ENCODE measurements at places on chromosomes 12 and 14. TPM values are rescaled to one million over a fixed set of nuclear protein-coding genes. Genes with fewer than 3 reads are reported as not detected.

Gene RERGL
- 0.21 TPM for polyA plus RNA-seq

DNA sequence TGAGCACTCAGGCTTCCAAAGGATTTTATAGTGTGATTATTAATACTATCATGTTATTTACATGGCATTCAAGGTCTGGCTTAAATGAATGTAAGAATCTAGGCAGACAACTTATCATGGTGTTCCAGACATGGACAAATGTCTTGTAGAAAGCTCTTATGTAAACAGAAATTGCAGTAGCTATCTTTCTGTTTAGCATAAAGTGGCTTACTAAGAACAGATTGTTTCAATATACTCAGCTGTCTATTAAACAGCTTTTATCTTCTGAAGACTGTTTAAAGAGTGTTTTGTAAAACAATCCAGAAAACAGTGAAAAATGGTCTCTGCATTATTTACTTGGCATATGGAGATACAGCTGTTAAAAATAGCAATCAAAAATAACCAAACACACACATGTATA is 1061.8 kb upstream of the SEL1L start:
- DNase-seq: no peak

- DNase-seq: no peak
Observed at GRCh38 chr12:3520168-3520567, 29.2 kb downstream of the PRMT8 start.

- DNase-seq: no peak
Observed at GRCh38 chr14:103593577-103593976, 30.8 kb downstream of the COA8 start.

Gene PLEKHG3
- 24.8 TPM for polyA plus RNA-seq

DNA sequence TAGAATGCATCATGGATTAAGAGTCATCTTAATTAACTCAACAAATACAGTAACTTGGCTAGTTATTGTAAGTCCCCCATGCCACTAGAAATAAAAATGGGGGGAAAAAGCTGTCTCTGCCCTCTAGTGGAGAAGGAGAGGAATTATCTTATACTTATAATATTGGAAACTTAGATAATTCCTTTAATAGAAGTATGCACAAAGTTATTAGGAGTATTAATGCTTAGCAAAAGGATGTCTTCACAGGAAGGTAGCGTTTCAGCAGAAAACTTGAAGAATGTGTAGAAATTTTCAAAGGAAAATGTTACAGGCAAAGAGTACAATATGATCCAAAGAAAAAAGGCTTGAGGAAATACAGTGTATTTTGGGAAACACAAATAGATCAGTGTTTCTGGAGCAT is 19.8 kb downstream of the OR5AU1 start:
- DNase-seq: no peak

Gene OR4E2
- not detected for polyA plus RNA-seq

Gene NDRG2
- 184 TPM for polyA plus RNA-seq

DNA sequence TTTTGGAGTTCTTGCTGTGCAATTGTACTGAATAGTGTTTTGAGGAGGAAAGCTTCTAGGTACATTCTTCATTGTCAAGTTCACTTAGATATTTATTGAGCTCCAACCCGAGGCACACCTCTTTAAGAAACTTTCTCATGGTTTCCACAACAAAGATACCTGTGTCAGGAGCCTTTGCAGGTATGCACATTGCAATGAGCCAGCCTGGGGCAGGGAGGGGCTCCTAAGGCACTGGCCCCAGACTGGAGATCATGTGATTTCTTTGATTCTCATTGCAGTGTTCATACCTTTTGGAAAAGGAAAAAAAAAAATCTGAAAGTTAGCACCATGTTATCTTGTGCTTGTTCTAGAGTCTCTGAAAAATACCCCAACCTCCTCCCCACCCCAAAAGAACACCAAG is 80.3 kb downstream of the PRMT8 start:
- DNase-seq: no peak

Gene BDKRB1
- polyA plus RNA-seq: 0.94 TPM

- no peak for DNase-seq
Observed at GRCh38 chr14:90304502-90304901, 27.2 kb downstream of the NRDE2 start.

DNA sequence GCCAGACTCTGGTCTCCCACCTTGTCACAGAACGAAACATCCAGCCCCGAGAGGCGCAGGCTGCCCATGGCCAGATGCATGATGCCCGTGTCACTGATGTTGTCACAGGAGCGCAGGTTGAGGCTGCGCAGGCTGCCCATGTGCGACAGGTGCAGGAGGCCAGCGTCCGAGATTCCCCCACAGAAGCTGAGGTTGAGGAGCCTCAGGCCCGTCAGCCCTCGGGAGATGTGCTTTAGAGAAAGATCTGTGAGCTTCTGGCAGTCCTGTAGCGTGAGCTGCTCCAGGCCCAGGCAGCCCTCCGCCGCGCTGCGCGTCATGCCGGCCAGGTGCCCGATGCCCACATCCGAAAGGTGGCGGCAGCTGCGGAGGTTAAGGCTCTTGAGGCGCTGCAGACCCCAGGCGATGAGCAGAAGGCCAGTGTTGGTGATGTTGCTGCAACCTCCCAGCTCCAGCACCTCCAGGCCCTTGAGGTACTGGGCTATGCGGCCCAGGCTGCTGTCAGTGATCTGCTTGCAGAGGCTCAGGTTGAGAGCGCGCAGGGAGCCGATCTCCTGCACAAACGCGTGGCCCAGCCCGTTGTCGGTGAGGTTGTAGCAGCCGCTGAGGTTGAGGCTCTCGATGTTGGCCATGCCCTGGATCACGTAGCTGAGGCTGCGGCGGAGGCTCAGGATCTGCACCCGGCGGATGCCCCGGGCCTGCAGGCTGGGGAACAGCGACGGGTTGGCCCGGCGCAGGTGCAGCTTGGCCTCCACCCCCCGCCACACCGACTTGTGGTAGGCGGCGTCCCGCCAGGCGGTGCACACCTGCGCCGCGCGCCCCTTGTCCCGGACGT is 991 bp downstream of the FBXL14 start:
- DNase-seq: no peak

DNA sequence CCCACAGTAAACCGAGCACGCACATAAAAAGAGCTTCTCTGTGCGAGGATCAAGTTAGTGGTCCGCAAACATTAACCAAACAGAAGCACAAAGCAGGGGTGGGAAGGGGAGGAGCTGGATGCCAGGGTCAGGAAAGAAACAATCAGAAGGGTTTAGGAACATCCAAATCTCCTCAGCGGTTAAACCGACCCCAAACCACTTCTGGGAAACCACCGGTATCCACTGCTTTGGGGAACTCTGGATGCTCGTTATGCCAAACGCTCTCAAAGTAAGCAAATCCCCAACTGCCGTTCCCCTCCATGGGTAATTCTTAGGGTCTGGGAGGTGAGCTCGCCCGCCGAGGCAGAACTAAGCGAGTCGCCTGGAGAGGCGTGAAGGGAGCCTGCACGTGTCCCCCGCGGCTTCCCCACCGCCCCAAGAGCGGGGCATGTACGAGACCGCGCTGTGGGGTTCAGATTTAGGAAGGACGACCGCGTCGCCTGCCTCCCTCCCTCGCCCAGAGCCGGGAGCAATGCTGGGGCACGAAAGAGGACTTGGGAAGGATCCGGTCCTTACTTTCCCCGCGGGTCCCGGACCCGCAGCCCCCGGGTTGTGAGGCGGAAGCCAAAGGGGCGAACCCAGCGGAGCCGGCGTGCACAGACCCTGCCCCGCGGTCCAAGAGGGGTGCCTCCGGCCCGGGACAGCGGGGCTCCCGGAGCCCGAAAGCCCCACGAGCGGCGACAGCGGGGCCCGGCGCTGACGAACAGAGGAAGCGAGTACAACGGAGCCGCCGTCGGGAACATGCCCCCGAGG is 711 bp downstream of the SBNO1 start:
- peak; percentile 15 for DNase-seq

Gene FOXG1
- polyA plus RNA-seq: not detected

Gene HCFC2
- polyA plus RNA-seq: 28.4 TPM

Gene CLEC4A
- 2.7 TPM for polyA plus RNA-seq

- no peak for DNase-seq
Observed at GRCh38 chr12:1505576-1505975, 88.8 kb downstream of the FBXL14 start.

Gene DHH
- 0.84 TPM for polyA plus RNA-seq

DNA sequence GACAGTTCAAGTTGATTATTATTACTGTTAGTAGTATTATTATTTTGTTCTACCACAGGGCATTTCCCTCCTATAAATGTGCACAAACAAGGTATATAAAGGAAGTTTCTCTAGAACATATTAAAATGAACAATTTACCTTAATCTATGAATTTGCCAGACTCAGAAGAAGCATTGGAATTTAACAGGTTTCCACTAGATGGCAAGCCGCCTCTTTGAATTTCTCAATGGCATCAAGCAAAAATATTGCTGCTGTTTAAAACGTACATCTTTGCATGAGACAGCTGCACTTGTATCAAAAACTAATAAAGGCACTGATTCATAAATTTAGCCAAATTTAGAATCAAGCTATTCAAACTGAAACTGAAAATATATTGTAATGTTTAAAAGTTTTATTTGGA is 34.6 kb upstream of the MIS18BP1 start:
- no peak for DNase-seq

Gene GDF11
- polyA plus RNA-seq: 17.2 TPM

- DNase-seq: no peak
Observed at GRCh38 chr12:81470923-81471322, 288.2 kb downstream of the PPFIA2 start.

Measured in hindlimb muscle (tissue), 1 donor.